ENCODE measurements at places on chromosomes 11 and 22.

GRCh38 chr11:131077340-131077739 is 161.1 kb upstream of the SNX19 start:
- no peak for DNase-seq

DNA sequence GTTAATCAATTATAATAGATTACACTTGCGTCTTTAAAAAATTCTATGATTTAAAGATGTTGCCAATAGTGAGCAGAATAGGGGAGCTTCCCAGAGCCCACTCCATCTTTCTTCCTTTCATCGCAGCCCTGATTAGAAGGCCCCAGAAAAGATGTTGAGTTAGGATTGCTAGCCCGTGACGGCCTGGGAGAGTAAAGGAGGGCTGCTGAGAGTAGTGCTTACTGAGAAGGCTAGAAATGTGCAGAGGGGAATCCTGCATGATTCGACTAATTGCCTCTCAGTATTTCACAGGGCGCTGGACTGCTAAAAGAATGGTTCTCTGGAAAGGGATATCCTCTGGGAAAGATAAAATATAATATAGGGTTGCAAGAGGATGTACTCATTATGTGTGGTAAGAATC is 160.5 kb downstream of the C11orf87 start:
- DNase-seq = no peak

DNA sequence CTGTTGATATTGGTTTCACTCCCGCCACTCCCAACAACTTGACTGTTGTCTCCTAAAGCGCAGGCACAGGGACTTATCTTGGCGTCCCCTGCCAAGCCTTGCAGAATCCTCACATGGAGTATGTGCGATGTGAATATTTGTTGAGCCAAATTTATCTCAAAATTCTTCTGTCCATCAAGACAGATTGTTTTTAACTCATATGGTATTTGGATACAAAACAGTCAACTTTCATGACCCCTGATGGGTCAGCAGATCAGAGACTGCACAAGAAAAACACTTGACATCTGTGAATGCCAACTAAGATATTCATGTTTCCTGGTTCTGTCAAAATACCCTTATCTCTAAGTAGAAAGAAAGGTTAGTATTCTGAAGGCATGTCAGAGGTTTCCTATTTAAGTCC is 221.7 kb upstream of the BLID start:
- DNase-seq = no peak

DNA sequence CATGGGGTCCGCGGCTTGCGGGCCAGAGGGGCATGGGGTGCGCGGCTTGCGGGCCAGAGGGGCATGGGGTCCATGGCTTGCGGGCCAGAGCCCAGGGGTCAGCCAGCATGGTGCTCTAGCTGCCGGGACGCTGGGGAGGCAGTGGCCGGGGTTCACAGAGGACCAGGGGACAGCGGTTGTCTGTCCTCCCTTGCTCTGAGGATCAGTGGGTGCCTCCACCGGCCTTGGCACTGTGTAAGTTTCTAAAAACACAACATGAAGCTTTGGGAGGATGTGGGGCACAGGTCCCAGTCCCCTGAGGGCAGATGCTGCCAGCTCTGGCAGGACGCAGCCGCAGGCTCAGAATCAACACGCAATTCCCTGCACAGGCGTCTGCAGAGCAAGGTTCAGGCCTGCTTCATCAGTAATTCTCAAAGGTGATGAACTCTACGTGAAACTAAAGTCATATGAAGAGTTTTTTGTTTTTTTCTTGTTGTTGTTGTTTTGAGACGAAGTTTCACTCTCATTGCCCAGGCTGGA is 3.0 kb downstream of the MLC1 start:
- DNase-seq = no peak

- no peak for DNase-seq
Measured at GRCh38 chr11:76802151-76802550, 19.0 kb downstream of the TSKU start.

GRCh38 chr22:46070803-46071450 is 79.4 kb upstream of the PPARA start:
- no peak for DNase-seq

GRCh38 chr11:56089697-56090096 is 3.4 kb upstream of the OR8I2 start:
- no peak for DNase-seq

Data from CD8-positive, alpha-beta T cell (primary cell).